Ovary (tissue), 10 donors: ENCODE measurements at places on chromosomes 7 and 10. TPM values are rescaled to one million over a fixed set of nuclear protein-coding genes. Genes with fewer than 3 reads are reported as not detected.

DNA sequence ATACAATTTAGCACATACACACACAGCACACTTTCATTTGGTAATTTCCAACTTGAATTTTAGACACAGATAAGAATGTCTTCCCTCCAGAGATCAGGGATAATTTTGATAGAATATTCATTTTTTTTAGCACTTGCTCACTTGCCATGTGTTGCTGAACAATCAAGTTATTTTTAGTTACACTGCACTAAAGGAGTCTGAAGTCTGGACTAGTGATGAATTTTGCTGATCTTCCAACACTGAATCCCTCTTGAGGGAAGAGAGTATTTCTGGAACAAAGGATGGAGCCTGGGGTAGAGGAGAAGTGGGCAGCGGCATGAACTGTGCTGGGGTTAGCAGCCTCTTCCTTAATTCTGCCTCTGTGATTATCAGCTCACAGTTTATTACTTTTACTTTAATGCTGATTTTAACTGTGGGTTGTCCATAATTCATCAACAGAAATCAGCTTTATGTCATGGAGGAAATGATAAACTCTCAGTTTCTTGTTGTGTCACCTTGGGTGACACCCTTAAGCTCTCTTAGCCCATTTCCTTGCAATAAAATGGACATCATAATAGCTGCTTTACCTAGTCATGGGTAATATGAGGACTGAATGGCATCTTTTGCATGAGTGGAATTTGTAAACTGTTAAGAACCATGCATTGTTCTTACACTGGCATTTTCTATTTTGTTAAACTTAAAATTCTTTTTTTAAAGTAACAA, 32.1 kb downstream of the SGPL1 start:
- H3K27me3 ChIP-seq: no peaks in the 10 kb centered on the region
- H3K36me3 ChIP-seq: no peaks in the 10 kb centered on the region
- no peak overlapping the region for H3K4me3 ChIP-seq
- no peak overlapping the region for H3K27ac ChIP-seq
- H3K4me1 ChIP-seq: peaks cover 5% of the 10 kb centered on the region
- no peak for DNase-seq

GRCh38 chr10:48502791-48503190, 102.1 kb downstream of the ARHGAP22 start:
- no peaks in the 10 kb centered on the region for H3K27me3 ChIP-seq
- no peak overlapping the region for H3K4me3 ChIP-seq
- peaks cover 22% of the 10 kb centered on the region for H3K4me1 ChIP-seq
- H3K36me3 ChIP-seq: no peaks in the 10 kb centered on the region
- H3K27ac ChIP-seq: peak overlapping the region; percentile 78

DNA sequence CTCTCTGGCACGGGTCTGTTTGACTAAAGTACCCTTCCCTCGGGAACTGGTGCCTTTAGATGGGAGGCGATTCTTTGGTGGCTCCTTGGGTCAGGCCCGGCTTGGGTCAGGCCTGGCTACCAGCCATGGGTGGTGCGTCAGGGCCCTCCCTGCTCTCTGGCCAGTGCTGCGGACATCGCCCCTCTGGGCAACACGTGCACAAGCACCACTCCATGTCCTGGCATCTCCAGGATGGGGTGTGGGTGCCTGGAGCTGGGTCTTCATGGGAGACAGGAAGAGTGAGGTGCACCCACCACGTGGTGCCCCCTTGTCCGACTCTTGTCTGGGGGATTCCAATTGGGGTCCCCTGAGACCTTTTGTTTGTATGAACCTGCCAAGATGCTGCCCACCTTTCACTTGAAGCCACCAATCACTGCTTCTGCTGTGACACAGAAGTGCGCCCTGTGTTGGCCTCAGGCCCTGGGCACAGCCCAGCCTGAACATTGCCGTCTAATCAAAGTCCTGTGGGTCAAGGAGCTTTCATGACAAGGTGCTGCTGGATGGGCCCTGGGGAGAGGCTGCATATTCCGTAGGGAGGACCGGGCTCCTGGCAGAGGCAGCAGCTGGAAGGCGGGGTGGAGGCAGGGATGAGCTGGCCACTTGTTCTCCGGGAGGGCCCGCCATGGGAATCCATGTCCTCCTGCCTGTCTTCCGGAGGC, 11.1 kb upstream of the PWWP2B start:
- DNase-seq: no peak
- H3K4me1 ChIP-seq: peaks cover 13% of the 10 kb centered on the region
- no peaks in the 10 kb centered on the region for H3K27me3 ChIP-seq
- no peak overlapping the region for H3K27ac ChIP-seq
- H3K36me3 ChIP-seq: no peaks in the 10 kb centered on the region

DNA sequence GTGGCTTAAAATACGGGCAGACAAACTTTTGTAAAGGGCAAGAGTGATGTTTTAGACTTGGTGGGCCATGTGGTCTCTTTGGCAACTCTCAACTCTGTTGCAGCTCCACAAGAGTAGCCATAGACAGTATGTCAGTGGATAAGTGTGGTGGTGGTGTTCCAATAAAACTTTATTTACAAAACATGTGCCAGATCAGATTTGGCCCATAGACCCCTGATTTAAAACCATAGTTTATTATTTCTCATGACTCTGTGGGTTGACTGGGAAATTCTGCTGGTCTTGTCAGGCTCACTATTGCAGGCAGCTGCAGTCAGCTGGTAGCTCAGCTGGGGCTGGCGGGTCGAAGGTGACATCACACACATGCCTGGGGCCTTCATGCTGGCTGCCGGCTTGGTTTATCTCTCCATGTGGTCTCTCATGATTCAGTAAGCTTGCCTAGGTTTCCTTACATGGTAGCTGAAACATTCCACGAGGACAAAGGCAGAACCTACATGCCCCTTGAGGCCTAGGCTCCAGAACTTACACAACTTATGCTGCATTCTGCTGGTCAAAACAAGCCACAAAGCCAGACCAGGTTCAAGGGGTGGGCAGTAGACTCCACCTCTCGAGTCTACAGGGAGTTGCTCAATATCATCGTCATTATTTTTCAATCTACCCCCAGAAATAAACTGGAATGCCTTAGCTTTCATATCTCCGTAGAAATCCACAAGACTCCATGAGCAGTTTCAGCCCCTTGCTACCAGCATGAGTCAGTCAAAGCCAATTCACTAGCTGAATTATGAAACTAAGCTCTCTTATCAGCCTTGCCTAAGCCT, 245.7 kb downstream of the WDR11 start:
- H3K4me1 ChIP-seq: no peaks in the 10 kb centered on the region
- no peak overlapping the region for H3K4me3 ChIP-seq
- H3K27ac ChIP-seq: no peak overlapping the region
- no peaks in the 10 kb centered on the region for H3K36me3 ChIP-seq
- no peaks in the 10 kb centered on the region for H3K27me3 ChIP-seq

GRCh38 chr7:142556740-142557139, 192.5 kb upstream of the PRSS1 start:
- H3K4me3 ChIP-seq: no peak overlapping the region
- no peaks in the 10 kb centered on the region for H3K4me1 ChIP-seq
- DNase-seq: no peak
- H3K36me3 ChIP-seq: no peaks in the 10 kb centered on the region
- H3K27ac ChIP-seq: no peak overlapping the region
- no peaks in the 10 kb centered on the region for H3K27me3 ChIP-seq

GRCh38 chr7:18936265-18936664, 181.2 kb downstream of the TWIST1 start:
- no peak for DNase-seq
- H3K36me3 ChIP-seq: no peaks in the 10 kb centered on the region
- H3K27me3 ChIP-seq: no peaks in the 10 kb centered on the region
- H3K4me3 ChIP-seq: no peak overlapping the region
- H3K27ac ChIP-seq: no peak overlapping the region

DNA sequence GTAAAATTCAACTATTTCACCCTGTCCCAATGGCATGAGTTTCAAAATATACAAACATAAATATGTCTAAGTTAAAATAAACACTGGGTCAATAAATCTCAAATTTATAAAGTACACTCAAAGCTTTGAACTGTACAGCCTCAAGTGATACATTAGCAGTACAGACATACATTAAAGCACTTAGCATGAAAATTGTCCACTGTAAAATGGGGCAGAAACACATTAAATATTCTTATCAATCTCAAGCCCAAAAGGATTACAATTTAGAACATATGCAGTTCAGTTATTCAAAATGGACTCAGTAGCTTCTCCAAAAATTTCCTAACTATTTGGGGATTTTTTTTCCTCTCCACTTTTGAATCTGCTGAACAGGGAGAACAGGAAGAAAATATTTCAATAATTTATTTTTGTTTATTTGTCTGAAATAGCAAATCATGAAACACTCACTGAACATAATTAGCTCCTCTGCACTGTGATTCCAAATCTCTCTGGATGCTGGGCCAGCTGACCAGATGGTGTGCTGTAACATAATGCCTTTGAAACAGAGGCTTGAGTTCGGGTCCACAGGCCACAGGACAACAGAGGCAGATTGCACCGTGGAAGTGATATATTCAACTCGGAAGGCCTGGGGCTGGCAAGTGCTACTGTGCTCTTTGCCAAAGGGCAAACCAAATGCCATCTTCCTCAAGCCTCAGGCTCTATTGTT, 248.9 kb upstream of the LRRN3 start:
- H3K4me3 ChIP-seq: no peak overlapping the region
- DNase-seq: no peak
- H3K27me3 ChIP-seq: peaks cover 3% of the 10 kb centered on the region
- no peaks in the 10 kb centered on the region for H3K36me3 ChIP-seq

The PON3 gene
- 21.1 TPM for total RNA-seq

The ZPBP gene
- 1.8 TPM for total RNA-seq

The SNX8 gene
- 19.7 TPM for total RNA-seq
